Fibroblast of skin of abdomen (primary cell): ENCODE measurements at places on chromosomes 13 and 19.
A peak's percentile ranks its signal among the peaks of the same experiment; 100 is the strongest.

DNA sequence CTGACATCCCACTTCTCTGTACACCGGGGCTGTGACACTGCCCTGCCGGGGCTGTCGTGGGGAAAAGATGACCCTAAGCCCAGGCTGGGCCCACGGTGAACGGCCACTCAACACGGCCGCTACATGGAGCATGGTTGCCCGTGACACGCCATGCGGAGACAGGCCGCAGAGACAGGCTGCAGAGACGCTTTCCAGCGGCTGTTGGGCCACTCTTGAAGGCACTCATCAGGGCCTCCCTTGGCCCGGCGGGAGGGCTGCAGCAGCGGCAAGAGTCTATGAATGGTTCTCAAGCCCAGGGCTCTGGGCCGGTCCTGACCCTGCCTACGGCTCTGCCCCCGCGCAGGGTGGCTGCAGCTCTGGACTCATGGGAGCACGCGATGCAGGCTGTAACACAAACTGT is 22.1 kb downstream of the ADPRHL1 start:
- DNase-seq, result no peak

- no peak for DNase-seq
These were observed 521.8 kb downstream of the MYO16 start for GRCh38 chr13:109151255-109151654.

DNA sequence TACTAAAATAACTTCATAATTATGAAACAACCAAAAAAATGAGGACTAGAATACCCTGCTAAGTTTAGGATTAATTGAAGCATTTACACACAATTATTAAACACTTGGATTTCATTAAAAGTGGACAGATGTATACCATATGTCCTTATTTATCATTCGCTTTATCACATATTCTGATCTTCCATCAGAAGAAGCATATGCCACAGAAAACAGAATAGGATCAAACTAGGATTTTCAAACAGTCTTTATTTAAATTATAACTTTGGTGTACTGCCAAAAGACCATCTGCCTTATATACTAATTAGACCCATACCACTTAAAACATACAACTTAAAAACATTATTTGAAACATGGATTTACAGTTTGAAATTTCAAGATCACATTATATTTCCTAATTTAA is 727.1 kb upstream of the KLHL1 start:
- DNase-seq, result no peak

DNA sequence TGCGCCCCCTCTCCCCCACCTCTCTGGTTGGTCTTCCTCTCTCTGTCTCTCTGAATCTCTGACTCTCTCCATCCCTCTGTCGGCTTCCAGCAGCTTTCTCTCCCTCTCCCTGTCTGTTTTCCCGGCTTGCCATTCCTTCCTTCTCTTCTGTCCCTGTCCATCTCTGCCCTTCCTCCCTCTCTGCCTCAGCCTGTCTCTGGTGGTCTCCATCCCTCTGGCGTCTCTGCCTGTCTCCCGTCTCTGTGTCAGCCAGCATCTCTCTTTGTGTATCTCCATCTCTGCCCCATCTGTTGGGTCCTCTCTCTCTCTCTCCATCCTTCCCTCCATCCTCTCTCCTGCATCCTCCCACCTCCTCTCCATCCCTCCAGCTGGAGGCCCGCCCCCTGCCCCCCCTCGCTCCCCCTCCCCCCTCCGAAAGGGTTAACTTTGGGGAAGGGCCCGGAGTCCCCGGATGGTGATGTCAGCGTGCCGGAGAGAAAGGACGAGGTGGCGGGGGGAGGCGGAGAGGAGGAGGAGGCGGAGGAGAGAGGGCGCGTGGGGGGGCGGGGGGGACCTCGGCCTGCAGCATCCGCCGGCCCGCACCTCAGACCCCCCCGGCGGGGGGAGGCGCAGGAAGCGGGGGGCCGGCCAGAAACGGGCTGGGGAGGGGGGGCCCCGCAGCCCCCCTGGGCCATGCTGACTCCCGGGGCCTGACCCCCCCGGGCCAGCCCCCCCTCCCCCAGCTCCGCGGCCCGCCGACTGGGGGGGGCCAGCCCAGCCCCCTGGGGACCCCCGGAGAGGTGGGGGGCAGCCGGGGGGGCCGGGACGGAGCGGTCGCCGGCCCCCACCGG is at the start of gene BRSK1:
Gene BRSK1, plus strand, starts transcription at position 450 of the 830 bp plus-strand sequence. CDS start 446 bp downstream, outside the sequence.
- peak; percentile 87 for DNase-seq

- DNase-seq, result no peak
These were observed 1.2 kb downstream of the PCDH9 start for GRCh38 chr13:67228916-67229315.

- no peak for DNase-seq
These were observed 15.1 kb downstream of the HPN start for GRCh38 chr19:35056513-35057063.

- peak; percentile 49 for DNase-seq
These were observed 13.2 kb downstream of the NCAN start for GRCh38 chr19:19224852-19225494.

DNA sequence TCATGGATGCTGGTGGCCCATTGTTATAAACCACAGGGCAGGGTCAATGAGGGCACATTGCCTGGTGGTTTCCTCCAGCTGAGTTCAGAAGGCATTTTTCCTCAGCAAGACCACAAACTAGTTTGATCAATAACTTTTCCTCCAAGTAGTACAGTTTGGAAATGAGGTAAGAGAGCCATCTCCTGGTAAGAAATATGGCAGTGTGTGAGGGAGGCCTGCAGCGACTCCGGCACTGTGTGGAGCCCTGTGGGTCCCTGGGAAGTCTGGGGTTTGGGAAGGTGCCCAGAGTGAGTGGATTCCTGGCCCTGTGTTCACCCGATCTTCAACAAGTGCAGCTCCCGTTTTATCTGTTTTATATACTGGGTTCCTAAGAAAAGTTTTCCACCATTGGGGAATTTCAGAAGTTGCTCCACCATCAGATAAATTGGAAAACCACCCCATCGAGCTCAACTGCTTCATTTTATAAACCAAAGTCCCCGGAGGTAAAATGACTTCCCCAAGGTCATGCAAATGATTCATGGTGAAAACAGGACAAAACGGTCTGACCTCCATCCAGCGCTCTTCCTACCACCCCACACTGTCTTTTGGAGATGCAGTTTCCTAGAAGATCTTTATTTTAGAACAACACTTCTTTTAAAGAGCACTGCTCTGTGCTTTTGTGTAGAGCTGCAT is 148.4 kb downstream of the KATNAL1 start:
- DNase-seq, result peak; percentile 87

DNA sequence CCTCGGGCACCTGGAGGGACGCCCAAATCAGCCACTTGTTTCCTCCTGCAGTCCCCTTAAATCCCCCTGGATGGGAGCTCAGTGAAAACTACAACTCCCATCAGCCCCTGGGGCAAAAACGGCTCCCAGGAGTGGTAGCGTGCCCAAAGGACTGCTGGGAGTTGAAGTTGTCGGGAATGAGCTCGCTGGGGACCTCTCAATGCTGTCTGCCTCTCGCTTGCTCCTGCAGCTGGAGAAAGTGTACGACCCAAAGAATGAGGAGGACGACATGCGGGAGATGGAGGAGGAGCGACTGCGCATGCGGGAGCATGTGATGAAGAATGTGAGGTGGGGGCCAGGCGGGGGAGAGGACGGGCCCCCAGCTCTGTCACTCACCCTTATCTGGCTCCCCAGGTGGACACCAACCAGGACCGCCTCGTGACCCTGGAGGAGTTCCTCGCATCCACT is 14.7 kb upstream of the DHDH start:
- no peak for DNase-seq

GRCh38 chr13:30224732-30225131 is 82.6 kb downstream of the KATNAL1 start:
- DNase-seq, result peak; percentile 10

DNA sequence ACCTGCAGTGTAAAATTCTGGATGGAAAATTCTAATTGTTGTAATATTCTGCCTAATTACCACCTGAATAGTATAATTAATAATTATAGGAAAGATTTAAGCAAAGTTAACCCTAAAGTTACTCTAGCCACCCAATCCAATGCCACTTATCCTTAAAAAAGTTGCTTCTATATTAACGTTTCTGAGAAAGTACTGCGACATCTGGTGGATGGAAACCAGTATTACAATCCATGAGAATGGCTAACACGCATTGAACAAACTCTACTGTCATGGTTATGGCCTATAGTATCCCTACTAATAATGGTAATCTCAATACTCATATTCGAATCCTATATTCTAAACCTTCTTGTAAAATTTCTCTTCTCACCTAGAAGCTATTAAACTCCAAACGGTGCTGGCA is 1551.8 kb downstream of the SLITRK1 start:
- no peak for DNase-seq

DNA sequence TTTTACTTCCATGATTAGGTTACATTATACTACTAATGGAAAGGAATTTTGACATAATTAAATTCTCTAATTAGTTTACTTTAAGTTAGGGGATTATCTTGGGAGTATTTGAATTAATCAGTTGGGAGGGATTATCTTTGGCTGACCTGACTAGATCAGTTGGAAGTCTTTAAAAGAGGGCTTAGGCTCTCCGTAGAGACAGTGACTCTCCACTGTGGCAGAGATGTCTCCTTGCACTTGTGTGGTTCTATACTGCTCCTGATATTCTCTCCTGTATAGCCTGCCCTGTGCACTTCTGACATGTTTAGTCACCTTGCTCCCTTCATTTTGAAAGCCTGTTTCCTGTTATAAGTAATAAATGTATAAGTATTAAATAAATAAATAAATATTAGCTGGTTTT is 1612.3 kb upstream of the PRR20A start:
- no peak for DNase-seq
